ENCODE measurements at places on chromosomes 5 and 9.

- DNase-seq = no peak
Observed at GRCh38 chr5:122310889-122311288, 1.1 kb upstream of the SNCAIP start.

- no peak for DNase-seq
Observed at GRCh38 chr9:31119890-31120454, 1264.5 kb upstream of the ACO1 start.

- DNase-seq = no peak
Observed at GRCh38 chr5:1759378-1759970, 40.2 kb downstream of the MRPL36 start.

DNA sequence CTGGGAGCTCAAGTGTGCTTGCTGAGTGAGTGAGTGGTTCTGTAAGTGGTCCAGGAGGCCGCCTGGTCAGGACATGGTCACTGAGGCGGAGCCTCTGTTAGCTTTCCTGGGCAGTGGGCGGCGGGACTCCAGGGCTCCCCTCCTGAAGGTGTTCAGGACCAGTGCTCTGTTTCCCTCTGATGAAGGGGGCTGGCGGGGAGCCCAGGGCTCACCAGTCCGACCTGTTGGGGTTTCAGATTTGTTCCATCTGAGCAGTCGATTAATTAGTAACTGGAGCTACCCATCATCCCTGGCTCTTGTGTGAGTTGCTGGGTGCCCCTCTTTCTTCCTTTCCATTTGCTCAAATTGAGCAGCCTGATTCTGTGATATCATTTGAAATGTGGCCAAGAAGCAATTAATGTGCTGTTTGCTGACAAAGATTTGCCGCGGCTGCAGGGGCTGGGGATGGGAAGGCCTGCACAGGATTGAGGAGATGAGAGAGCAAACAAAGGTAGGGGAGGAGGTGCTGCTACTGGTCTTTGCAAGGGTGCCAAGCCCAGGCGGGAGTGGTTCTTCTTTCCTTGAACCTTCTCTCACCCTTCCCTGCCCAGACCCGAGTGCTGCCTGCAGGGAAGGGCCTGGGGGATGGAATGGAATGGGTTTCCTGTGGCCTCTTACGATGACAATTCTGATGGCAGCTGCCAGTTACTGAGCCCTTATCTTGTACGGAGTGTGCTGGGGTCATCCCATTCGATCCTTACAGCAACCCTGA is 92.8 kb upstream of the PITX1 start:
- no peak for DNase-seq

GRCh38 chr9:78807286-78807685 is 510.4 kb downstream of the PSAT1 start:
- DNase-seq = no peak

- no peak for DNase-seq
Observed at GRCh38 chr9:25726871-25727410, 48.7 kb upstream of the TUSC1 start.

DNA sequence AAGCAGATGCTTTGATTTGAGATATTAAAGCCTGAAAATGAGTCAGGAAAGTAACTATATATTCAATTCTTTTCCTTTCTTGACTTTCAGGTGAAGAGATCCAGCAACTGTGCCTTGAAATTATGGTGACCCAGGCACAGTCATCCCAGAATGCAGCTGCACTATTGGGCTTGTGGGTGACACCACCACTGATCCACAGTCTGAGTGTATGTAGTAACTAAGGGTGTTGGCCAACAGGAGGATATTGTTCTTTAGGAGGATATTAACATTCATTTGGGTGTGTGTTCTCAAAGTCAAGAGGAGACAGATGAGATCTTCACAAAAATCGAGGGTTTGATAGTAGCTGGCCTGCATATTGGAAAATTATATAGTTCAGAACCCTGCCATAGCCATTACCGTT is 53.2 kb downstream of the HACD4 start:
- no peak for DNase-seq

DNA sequence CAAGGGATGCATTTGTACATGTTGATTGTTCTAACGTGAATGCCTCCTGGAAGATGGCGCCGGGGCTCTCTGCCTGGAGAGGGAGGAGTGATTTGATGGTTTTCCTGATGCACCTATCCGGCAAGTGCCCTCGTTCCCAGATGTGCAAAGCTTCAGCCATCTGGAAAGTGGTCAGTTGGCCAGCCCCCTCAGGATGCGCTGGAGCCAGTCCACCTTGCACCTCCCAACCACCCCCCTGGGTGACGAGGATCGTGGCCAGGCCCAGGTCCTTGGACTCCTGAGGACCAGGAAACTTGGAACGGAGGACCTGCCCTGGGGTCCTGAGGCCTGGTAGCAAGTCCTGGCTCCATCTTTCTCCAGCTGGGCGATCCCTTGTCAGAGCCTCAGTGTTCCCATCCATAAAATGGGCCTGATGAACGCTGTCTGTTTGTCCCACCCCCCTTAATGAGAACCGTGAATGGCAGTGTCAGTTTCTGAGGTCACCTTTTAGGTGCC is 23.6 kb upstream of the RNU6ATAC start:
- no peak for DNase-seq

DNA sequence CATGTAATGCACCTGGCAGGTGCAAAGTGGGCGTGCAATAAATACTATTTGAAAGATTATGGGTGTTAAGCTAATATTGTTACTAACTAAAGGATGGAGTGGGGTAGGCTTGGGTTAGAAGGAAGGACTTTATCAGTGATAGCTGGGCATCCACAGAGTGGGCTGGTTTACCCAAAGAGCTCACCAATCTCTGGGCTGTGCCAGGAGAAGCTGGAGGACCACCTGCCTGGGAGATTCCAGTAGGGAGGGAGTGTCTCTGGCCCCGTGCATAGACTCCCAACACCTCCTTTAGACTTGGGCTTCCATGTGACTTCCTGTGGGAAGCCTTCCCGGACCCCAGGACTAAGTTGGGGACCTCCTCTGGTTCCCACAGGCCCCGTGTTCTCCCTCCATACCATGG is 5.6 kb upstream of the URM1 start:
- no peak for DNase-seq

GRCh38 chr5:81247441-81247972 is 14.4 kb downstream of the CKMT2 start:
- DNase-seq = no peak

- no peak for DNase-seq
Observed at GRCh38 chr5:143435210-143435657, 31.7 kb upstream of the NR3C1 start.

DNA sequence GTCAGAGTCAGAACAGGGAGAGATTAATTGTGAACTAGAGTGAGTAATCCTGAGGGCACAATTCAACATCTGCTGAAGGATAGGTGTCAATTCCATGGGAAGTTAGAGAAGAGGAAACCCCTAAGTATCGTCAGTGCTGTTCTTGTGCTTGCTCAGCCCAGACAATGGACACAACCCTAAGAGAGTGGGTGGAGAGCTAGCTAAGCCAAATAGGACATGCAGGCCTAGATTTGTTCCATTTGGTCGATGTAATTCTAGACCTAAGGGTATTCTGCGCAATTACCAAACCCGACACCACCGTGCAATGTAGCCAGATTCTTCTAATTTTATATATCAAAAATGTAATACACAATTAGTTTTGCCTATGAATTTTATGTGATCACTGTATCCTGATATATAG is 431.6 kb downstream of the SH3GL2 start:
- DNase-seq = no peak

GRCh38 chr9:34557426-34558321 is 31.9 kb downstream of the CNTFR start:
- DNase-seq = no peak

DNA sequence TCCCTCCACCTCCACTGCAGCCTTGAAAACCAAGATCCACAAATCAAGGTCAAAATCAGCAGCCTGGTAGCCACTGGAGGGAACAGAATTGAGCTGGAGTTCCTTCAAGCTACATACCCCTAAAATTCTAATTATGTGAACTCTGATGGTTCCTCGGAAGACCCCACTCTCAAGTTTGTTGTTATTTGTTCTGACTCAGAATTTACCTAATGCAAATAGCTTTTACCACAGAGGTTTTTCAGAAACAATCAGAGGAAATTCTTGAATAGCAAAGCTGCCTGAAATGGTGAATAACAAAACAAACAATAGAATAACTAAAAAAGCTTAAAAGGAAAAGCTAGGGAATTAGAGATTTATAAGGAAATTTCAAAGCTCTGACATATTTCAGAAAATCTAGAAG is 220.0 kb downstream of the CDH18 start:
- no peak for DNase-seq

- DNase-seq = no peak
Observed at GRCh38 chr9:36492865-36493264, 79.8 kb upstream of the MELK start.

GRCh38 chr9:9133526-9133925 is 1333.9 kb upstream of the DMAC1 start:
- no peak for DNase-seq

DNA sequence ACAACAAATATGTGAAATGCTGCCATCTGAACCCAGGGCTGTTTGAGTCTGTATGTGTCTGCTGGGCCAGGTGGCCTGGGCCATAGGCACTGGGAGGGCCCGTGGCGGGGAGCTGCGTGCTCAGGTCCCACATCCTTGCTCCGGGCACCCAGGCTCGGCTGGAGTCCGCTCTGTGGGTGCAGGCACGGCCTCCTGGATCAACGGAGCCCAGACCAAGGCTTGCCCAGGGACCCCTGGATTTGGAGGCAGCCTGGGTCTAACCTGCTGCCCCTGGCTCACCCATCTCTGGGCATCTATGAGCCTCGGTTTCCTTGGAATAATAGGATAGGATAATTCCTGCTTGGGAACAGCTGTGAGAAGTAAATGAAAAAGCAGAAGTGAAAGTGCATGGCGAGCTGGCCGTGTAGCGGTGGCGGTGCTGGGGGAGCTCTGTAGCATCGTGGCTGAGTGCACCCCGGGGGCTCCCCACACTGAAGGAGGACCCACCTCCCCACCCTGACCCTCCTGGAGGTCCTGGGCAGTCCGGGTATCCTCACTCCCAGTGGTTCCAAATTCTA is 1.2 kb downstream of the CDHR2 start:
- DNase-seq = no peak

DNA sequence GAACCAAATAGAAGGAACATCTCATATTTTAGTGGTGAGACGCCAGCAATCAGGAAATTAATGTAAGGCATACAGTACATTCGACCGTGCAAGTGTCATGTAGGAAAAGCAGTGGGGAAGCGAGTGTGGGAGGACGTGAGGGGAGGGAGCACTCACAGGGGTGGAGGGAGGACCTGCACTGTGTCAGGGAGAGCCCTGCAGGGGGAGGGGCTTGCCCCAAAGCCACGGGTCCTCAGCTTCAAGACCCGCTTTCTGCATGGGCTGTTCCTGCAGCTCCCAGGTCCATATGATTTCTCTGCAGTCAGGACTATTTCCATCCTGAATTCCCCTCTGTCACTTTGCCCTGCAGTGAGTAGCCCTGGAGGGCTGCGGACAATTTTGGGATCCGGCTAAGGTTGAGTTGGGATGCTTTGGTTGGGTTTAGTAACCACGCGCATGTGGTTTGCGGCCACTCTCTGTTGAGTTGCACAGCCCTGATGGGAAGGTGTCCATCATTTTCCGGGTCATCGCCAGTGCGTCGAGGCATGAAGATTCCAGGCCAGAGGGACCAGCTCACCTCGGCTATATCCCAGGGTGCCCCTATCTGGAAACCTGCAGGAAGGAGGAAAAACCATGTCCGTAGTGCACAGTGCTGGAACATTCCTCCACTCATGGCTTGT is 61.9 kb downstream of the IRX1 start:
- no peak for DNase-seq

GRCh38 chr5:81751009-81751835 is at the start of gene SSBP2:
TSS of gene SSBP2 (minus strand) at chr5:81751097. CDS start at chr5:81751042, 55 bp downstream.
- DNase-seq = peak; percentile 92

- peak; percentile 0 for DNase-seq
Observed at GRCh38 chr9:130579738-130580463, 524 bp downstream of the FUBP3 start.

DNA sequence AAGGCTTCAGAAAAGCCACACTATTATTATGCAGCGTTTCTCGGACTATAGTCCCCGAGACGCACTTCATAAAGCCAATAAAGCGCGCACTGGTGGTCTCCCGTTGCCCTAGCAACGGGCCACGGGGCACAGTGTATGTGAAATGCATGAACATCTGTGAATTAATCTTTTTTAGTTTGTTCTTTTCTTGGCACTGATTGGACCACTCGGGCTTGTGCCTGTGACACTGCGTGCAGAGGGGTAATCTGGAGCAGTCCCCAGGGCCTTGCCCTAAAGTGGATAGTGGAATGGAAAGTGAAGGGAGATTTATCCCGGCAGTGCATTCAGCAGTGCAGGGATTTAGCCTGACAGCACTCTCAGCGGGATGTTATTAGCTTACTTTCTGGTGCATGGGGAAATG is 92.1 kb downstream of the TLE4 start:
- DNase-seq = no peak

- no peak for DNase-seq
Observed at GRCh38 chr9:120777229-120777628, 16.0 kb downstream of the FBXW2 start.

GRCh38 chr9:115276621-115277020 is 158.7 kb upstream of the TNC start:
- no peak for DNase-seq

GRCh38 chr5:64213011-64213410 is 47.4 kb downstream of the RNF180 start:
- no peak for DNase-seq

DNA sequence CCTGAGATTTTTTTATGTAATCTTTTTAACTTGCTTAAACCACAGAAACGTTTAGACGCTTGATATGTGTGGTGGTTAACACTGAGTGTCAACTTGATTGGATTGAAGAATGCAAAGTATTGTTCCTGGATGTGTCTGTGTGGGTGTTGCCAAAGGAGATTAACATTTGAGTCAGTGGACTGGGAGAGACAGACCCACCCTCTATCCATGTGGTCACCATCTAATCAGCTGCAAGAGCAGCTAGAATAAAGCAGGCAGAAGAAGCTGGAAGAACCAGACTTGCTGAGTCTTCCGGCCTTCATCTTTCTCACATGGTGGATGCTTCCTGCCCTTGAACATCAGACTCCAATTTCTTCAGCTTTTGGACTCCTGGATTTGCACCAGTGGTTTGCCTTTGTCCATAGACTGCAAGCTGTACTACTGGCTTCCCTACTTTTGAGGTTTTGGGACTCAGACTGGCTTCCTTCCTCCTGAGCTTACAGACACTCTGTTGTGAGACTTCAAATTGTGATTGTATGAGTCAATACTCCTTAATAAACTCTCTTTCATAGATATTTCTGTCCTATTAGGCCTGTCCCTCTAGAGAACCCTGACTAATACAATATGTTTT is 816.0 kb upstream of the CDH9 start:
- no peak for DNase-seq

- peak; percentile 95 for DNase-seq
Observed at GRCh38 chr5:150320044-150320613, 17.4 kb upstream of the ARSI start.

- no peak for DNase-seq
Observed at GRCh38 chr5:115602591-115603125, 379 bp upstream of the TICAM2 start.

- peak; percentile 65 for DNase-seq
Observed at GRCh38 chr5:75053304-75054133, 1.2 kb upstream of the GCNT4 start.

DNA sequence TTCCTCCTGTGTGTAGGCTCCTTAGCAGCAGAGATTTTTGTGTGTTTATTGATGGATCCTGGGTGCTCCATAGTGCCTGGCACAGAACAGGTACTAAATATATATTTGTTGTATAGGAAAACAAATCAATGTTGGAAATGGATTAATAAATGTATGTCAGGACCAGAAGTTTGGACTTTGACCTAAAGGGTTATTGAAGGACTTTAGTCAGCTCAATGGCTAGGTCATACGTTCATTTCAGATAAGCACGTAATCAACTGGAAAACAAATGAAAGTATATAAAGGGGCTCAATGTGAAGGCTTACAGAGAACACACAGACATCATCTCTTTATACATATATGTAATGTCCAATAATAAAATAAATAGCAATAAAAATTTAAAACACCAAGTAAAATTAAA is 56.2 kb upstream of the PALM2AKAP2 start:
- DNase-seq = no peak

All from GM04503 (cell line).